Activated T-helper 2 cell treated with anti-CD3 and anti-CD28 coated beads, Interferon-gamma antibody, Interleukin-2, Interleukin-4, amounts not matched to agents 10 μg/mL and 5 μg/mL and 100 μg/mL, durations not matched to agents 14 hours and 24 hours and 36 hours (primary cell): ENCODE measurements at places on chromosomes 7 and 10. TPM values are rescaled to one million over a fixed set of nuclear protein-coding genes. Genes with fewer than 3 reads are reported as not detected.

The ANKRD30A gene
- not detected in 2 replicates for total RNA-seq

DNA sequence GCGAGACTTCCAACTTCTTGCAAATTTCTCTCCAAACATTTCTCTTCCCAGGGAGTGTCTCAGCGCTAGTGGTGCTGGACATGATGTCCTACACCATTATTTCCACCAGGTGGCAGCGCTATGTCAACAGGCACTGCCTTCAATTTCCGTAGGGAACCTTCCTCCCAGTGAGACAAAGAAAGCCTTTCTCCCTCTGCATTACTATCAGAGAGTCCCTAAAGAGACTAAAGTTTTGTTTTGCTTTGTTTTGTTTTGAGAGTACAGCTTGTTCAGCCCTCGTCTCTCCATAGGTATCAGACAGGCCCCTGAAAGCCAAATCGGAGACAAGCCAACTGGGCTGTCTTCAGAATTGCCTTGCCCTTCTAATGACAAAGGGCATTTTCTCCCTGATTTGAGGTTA is 44.2 kb upstream of the GGCT start:
- DNase-seq = no peak

DNA sequence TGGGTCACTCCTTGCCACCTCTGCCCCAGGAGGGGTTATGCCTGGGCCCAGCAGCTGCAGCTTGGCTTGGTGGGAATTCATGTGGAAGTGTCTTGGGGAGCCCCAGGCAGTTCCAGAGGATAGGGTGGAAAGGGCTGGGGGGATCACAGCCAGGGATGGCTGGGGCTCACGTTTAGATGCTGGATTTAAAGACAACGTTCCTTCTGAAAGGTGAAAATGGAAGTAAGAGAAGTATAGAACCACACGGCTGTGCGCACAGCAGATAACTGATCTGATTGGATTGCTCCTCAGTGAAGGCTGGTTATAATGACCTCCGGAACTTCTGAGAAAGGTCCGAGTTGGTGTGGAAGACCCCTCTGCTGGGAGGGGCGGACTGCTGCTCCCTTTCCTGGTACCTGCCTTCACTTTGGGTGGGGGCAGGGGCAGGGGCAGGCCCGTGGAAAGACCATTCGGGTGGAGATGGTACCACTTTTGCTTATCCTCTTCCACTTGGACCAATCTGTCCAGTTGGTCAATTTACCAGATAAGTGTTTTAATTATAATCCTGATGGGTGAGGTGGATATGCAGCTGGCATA is 7.9 kb upstream of the MYL7 start:
- DNase-seq = no peak

The KCND2 gene
- not detected in 2 replicates for total RNA-seq

DNA sequence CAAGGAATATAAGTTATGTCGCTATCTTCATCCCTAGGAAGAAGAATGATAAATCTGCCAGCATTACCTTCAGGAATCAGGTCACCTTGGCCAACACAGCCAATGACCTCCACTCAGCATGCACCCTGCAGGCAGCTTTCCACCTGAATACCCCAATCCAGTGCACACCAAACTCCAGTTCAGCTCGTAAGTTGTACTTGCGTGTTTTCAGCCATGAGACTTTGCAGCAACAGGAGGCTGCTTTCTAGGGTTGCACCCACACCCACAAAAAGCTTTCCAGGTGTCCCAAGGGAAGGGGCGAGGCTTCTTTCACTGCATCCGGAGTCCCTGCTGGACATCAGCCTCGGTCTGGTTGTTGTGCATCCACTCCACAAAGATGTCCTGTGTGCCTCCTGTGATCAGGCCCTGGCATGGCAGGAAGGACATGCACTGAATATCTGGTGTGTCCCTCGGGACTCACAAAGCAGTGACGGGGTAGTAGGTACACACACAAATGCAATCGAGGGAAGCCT is 282.9 kb downstream of the GRID1 start:
- DNase-seq = no peak

The DRGX gene
- total RNA-seq = not detected in 2 replicates

The GNAT3 gene
- not detected in 2 replicates for total RNA-seq

The RBP3 gene
- not detected in 2 replicates for total RNA-seq

DNA sequence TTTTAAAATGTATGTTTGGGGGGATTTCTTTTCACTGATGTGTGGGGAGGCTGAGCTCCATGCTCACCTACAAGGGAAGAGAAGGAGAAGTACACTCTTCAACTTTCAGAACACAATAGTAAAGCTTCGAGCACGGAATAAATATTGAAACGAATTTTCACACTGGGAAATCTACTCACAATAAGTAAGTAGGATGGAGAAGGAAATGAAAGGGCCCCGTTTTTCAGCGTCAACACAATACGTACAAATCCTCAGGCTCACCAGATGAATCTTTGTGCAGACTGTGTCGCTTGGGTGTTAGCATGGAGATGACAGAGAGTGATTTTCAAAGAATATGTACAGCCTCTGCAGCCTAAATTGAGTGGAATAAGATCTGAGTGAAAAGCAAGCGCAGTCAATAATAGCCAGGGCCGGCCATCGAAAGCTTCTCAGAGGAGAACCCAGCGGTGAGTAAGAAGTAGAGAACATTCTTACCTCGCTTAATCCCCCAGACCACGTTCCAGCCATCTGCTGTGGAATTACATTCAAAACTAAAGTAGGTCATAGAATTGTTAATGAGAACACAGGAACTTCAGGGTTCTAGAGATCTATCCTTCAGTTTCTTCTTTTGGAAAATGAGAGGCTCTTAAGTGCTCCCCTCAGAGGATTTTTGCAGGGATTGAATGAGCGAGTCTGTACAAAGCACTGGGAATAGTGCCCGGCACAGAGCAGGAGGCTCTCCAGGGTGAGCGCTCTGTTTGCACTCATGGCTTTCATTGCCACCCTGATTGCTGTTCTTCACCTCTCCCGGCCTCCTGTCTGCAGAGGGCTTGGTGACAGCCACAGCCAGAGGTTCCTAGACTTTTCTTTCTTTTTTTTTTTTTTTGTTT is 292.8 kb downstream of the SFMBT2 start:
- no peak for DNase-seq

DNA sequence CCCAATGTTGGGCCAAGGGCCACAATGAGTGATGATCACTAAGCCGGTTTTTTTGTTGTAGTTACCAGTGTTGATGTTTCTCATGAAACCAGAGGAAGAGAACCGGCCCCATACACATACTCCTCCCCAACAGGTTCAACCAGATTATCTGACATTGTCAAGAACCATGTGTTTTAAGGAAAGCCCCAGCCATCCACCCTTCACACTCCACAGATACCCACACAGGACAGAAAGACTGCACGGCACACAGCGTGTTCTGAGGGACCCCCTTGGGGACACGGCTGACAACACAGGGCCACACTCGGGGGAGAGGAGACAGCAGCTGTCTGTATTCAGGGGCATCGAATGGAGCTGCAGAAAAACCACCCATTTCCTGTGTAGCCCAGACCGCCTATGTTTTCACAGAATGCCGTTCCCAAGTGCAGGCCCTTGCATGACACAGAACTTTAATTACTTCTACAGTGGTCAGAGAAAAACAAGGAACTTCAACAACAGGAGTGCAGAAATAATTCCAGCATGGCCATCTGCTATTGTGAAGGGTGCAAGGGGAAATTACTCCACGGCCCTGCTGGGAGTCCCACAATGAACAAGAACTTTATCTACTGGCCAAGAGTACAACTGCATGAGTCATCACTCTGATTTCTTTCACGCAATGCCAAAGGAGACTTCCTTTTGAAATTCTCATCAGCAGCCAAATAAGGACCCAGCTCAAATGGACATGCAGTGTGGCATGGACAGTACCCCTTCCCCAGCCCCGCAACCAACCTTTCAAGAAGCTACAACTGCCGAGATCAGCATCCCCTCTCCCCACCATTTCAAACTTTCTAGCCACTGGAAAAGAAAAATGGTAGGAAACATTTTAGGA is 2.3 kb downstream of the KLF6 start:
- DNase-seq = peak; percentile 61

The TFAM gene
- 85.0 and 86.6 TPM in 2 replicates for total RNA-seq

The GPR26 gene
- not detected in 2 replicates for total RNA-seq

DNA sequence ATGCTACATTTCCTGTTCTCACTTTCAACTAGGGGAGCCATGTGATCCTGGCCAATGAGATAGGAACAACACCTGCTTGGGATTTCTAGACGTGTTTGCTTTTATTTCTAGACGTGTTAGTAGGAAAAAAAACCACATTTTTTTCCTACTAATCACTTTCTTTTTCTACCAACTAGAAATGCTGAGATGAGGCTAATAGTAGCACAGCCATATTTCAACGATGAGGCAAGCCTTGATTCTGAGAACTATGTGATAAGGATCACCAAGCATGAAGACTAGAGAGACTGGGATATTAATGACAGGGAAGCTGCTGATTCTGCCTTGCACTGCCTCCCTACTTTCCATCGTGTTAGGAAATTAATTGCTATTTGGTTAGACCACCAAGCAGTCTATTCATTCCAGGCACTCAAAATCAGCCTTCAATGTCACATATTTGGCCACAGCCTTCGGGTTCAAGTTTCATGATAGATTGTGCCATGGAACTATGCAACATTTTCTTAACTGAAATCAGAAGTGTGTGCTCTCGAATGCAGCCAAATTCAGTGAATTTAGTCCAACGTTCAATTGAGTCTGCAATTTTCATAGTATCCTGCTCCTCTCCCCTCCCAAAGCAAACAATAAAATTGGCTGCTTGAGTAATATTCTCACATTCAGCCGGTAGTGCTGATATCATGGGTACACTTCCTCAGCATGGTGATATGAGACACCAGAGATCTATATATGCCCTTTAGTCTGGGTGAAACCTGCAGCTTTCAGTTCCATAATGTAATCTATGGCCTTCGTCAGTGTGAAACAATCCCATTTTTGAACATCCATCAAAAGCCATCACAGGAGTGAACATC is 98.1 kb downstream of the GPR37 start:
- DNase-seq = no peak

GRCh38 chr7:143250822-143251221 is 12.4 kb upstream of the GSTK1 start:
- DNase-seq = no peak

DNA sequence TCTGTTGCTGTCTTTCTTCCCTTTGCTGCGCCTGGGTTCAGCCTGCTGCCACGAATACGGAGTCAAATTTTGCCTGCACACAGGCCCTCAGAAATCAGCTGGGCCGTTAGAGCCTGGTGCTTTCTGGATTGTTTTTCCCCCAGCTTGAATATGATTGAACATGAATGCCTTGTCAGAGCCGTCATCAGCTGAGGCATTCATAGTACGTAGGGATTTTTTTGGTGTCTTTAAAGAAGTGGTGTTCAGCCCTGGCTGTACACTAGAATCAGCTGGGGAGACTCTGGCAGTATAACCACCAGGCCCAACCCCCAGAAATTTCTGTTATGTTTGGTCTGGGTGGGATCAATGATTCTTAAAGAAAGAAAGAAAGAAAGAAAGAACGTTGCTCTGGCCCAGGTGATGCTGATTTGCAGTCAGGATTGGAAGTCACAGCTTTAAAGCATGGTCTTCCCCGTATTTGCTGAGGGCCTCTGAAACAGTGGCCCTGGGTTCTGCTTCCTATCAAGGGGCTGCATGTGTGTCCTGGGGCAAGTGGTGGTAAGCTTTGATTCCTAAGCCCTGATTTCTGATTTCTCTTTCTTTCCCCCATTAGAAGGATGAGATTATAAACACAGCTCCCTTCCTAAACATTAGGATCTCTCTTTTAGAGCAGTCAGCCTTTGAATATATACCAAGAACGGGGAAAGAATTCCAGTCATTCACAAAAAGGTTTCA is 24.7 kb downstream of the NUB1 start:
- no peak for DNase-seq

The PKD1L1 gene
- 0.11 and 1.1 TPM in 2 replicates for total RNA-seq

DNA sequence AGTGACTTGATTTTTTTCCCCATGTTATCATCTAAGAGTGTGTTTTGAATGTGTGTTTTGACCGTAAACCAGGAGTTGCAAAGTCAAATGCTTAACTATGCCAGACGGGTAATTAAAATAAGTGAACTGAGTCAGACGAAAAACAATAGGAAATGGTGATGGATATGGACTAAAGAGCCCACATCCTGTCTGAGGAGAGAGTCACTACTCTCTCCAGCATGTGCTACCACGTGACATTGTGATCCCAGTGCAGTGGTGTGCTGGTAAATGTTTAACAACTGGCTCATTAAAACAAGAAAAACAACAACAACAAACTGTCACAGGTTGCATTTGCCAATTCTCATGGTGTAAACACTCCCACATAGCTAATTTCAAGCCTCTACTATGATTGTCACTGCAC is 164.3 kb downstream of the SUGCT start:
- DNase-seq = no peak

The ODAD2 gene
- total RNA-seq = not detected in 2 replicates

The AKR1C2 gene
- not detected in 2 replicates for total RNA-seq

- no peak for DNase-seq
These were observed 1.0 kb downstream of the UBTD1 start for GRCh38 chr10:97499561-97500296.

GRCh38 chr10:101429423-101429822 is 75.5 kb downstream of the BTRC start:
- DNase-seq = no peak

The GIMAP7 gene
- 22.6 and 24.1 TPM in 2 replicates for total RNA-seq

The TMEM229A gene
- total RNA-seq = not detected in 2 replicates

The SCART1 gene
- total RNA-seq = 1.3 and 1.4 TPM in 2 replicates

DNA sequence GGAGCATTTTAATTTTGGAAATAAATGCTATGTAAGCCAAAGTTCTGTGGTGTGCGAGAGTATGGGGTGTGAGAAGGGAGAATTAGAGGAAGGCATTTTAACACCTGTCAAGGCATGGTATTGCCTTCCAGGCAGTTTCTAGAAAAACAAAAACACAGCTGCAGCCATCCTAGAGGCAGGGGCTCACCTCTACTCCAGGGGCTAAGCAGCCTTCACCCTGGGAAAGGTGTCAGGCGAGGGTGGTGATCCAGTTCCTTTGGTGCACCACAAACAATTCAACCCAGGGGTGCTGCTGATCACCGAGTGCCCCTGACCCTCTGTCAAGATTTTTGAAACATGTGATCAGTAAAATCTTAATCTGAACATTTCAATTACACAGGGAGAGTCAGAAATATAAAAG is 59.2 kb upstream of the GPR26 start:
- no peak for DNase-seq

- no peak for DNase-seq
These were observed 17.8 kb upstream of the LMOD2 start for GRCh38 chr7:123637878-123638277.

DNA sequence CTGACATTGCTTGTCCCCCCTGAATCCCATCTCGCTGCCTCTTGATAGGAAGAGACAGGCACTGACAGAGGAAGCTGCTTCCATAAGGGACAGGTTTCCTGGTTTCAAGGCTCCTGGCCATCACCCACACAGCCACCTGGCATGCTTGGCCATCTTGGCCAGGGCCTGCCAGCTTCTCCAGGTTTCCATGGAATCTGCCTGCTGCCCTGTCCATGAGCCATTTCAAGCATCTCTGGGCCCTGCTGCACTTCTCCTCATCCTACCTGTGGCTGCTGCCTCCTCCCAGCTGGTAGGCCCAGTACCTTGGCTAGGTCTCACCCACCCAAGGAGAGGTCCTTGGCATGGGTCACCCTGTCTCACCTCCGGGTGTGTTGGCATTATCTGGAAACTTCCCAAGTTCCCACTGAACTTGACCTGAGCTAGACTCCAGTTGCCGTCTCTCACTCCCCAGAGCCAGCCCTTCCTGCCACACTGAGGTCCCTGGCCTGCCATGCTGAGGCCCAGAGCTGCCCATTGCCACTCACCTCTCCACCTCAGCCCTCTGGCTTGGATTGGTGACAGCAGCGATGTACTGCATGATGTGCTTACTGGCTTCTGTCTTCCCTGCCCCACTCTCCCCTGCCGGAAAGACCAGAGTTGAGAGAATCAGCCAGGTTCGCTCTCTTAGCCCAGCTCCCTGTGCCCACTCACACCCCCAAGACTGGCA is 2.6 kb downstream of the MYO1G start:
- no peak for DNase-seq
